ENCODE measurements at places on chromosomes 2 and 18. TPM values are rescaled to one million over a fixed set of nuclear protein-coding genes. Genes with fewer than 3 reads are reported as not detected.

Gene CHRNG
- not detected for total RNA-seq

Gene AP1S3
- total RNA-seq, result 0.47 TPM

Gene C1D
- 19.5 TPM for total RNA-seq

DNA sequence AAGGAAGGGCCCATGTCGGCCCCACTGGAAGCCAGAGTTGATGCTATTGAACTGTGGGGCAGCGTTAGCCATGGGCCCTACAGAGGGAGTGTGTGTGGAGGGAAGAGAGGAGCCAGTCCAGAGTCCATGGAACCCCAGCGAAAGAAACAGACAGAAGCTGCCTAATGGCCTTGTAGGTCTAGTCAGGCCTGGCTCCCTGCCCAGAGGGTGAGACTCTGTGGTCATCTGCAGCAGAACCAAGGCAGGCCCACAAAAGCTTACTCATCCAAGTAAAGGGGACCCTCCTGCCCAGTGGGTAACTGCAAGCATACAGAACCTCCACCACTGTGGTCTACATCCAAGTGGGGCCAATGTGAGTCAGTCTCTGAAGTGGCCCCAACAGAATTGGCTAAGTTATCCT, 439.8 kb downstream of the TGIF1 start:
- DNase-seq, result no peak

DNA sequence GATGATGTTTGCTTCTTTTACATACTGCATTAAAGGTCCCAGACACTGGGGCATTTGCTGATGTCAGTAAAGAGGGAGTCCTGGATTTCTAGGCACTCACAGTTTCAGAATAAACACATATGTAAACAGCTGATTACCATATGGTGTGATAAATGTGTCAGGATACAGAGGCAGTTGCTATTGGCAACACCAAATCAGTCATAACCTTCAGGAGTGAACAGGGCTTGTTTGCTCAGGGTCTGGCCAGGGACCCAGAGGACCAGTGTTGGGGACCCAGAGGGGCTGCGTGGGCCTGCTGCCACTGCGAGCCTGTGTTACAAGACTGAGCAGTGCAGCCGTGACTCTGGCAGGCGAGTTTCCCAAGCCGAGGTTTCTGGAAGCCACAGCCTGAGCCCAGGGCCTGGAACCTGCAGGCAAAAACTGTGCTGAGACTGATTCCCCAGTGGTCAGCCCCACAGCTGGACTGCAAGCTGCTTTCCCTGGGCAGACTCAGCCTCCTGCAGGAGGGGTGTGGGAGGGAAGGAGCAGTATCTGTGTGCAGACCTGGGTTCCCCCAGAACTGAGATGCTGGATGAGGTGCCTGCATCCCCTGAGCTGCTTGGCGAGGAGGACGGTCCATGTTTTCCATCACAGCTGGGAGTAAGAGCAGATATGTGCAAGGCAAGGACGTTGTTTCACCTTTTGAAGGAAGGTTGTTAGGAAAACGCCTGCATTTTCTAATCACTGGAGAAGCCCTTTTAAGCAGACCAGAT, 23.6 kb downstream of the ASAP2 start:
- DNase-seq, result peak; percentile 73

DNA sequence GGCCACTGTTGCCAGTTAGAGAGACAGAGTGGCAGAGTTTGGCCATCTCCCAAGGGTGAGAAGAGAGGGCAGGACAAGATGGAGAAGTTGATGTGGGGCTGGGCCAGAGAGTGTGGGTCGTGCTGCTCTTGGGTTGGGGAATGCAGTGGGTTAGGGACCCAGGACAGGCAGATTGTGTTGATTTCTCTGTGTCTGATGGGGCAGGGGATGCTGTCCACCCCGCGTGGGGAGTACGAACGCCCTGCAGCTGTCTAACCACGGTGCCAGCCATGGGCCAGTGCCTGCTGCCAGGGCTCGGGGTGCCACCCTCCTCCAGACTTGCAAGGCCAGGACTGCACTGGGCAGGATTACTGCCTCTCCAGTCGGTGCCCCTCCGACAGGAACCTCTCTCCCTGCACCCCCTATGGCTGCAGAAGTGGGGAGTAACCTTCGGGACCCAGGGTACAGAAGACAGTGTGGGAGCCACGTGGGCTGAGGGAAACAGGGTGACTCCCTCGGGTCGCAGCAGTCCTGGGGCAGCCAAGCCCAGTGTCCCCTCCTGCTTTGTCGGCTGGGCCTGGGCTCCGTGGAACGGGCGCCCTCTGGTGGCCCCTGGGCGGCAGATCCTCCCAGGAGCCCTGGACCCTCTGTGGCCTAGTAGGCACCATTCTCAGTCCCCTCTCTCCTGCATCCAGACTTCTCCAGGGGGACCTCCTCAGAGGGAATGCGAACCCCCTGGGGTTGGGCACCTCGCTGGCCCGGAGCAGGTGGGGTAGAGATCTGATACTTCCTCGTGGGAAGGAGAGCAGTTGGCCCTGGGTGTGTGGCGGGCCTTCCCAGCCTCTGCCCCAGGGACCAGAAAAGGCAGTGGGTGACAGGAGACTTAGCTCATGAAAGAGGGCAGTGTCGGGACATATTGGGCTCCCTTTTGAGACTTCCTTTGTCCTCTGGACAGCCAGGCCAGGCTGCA, 2.7 kb downstream of the GPC1 start:
- peak; percentile 64 for DNase-seq

- no peak for DNase-seq
Measured at GRCh38 chr2:235543851-235544688, 50.2 kb downstream of the AGAP1 start.

- no peak for DNase-seq
Measured at GRCh38 chr18:809985-810642, 1.9 kb downstream of the YES1 start.

DNA sequence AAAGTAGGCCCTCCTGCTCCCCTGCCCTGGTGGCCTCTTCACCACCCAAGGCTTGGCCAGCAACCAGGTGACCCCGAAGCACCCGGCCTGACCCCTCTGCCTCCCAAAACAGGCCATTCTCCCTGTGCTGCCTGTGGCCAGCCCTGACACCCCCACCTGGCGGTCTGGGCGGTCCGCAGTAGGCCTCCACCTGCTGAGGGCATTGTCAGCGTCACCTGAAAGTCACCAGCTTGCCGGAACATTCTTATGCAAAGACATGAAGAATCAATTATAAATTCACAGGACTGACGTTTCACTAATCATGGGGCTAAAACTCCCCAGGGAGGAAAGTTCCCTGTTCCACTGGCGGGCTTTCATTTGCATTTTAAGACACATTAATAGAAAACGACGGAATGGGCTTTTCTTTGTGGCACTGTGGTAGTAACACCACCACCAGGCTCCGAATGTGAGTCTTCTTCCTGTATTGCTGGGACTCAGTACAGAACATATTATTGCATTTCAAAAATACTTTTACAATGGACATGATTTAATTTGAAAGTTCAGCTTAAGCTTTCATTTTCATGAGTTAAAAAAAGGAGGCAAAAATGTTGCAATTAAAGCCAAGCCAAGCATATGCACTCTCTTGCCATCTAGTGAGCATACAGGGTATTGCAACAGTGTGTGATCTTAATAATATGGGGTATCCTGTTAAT, 57.4 kb downstream of the ADI1 start:
- DNase-seq, result no peak

DNA sequence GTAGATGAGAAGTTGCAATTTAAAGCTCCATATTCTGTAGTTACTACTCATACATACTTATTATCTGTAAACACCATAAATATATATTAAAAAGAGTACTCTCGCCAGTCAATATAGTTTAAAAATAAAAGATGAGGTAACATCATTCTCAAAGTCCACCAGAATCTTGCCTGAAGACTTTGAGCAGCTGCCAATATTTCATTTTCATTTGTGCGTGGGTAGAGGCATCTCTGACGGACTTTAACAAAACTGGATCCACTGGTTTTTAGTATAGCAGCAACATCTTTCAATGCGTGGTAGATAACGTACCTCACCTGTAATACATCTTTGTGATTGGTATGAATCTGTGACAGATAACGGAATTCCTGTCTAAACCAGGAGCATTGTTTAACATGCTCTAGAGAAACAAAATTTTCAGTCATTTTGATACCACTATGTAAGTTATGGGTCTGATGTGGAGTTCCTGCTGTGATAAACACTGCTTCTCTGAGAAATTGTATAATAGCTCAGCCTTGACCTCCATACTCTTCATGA, 45.0 kb downstream of the WDR75 start:
- no peak for DNase-seq

All from left ventricle myocardium inferior (tissue), 1 donor.